ENCODE measurements at places on chromosomes 2 and 18.
A peak's percentile ranks its signal among the peaks of the same experiment; 100 is the strongest.

DNA sequence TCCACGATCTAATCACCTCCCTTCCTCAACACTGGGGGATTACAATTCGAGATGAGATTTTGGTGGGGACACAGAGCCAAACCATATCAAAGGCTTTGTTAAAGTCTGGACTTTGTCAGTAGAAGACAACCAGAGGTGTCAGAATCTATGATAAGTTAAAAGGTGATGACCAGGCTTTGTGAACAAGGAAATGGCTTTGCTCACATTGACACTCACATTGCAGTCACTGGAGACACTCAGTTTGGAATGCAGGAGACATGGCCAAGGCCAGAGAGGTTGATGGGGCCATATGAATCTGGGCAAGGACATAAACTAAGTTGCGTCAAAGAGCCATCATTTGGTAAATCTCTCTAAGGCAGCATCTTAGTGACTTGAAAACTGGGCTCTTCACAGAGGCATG lies 678.2 kb upstream of the FSHR start:
- DNase-seq = no peak

- DNase-seq = no peak
Observed at GRCh38 chr2:229089776-229090175, 181.3 kb downstream of the PID1 start.

- DNase-seq = no peak
Observed at GRCh38 chr2:162579986-162580385, 236.1 kb downstream of the GCA start.

DNA sequence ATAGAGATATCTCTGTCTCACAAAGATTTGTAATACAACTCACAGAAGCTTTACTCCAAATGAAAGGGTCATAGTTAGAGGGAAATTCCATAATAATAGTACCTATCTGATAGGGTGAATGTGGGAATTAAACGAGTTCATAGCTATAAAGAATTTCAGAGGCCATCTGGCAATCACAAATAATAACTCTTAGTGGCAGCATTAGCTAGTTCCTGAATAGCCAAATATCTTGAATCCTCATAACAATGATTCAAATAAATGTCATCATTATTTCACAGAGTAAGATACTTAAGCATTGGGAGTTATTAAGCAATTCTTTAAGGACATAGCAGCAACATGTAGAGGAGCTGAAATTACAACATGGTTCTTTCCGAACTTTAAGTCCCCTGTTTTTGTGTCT lies 1265.0 kb upstream of the PIK3C3 start:
- no peak for DNase-seq

DNA sequence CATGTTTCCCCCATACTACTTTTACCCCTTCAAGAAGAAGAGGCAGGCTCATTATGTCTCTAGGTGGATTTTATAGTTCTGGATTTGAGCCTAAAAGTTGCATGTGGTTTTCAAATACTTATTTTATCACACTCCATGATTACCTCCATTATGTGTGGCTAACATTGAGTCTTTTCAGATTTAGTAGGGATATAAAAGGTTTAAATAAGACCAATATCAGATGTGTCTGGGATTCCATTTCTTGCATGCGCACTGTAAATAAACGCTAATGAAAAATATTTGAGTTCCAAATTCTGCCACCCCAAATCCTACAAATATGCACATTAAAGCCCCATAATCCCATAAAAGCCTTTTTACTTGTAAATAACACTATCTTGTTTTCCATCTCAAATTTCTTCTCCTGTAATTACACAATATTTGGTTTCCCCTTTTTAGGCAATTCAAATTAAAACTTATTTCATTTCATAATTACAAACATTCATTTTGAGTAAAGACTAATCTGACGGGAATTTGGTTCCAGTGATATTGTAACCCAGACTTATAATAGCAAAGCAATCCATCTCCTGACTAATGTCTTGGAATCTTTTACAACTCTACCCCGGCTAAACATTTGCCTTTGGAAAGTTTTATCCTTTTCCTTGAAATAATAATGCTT lies 600.0 kb downstream of the SLC4A3 start:
- no peak for DNase-seq

DNA sequence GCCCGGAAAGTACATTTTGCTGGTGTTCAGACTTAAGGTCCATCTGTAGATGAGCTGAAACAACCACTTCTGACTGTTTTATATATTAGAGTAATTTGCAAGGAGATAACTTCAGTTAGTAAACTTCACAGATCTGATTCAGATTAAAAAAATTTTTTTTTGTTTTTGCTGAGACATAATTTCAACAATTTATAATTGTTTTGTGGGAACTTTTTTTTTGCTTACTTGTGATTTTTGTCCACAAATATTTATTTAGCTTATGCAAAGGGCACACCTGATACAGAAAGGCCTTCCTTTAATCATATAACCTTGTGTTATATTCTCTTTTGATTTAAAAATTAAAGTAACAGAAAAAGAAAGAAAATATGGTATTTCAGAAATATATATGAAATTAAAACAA lies 9.6 kb upstream of the SCN9A start:
- DNase-seq = no peak

DNA sequence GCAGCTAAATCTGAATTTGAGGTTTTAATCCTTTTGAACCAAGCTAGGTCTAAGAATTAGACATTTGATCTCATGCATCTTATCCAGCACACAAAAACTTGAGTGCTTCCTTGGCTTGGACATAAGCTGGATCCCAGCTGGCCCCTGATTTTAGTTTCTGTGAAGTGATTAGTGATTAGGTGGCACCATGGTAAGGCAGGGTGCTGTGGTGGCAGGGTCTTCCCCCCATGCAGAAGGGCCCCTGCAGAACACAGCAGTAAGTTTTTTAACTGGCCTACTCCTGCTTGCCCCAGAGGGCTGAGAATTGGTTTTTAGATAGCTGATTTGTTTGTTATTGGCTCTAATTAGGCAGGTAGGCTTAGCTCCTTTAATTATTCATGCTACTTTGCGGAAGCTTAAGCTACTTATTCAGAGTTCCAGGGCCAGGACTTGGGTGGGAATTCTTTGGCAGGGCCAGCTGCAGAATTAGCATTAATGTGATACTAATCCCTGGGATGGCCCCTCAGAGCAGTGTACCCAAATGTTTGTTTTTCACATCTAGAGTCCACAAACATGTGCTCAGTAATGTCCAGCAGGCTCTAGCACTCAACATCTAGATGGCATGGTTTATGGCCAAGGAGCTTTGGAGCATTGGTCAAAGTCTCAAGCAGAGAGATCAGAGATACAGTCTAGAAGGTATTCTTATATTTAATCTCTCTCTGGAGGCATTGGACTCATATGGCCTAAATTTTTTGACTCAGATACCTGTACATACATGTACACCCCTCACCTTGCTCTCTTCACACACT lies 99.6 kb downstream of the FMNL2 start:
- DNase-seq = no peak

DNA sequence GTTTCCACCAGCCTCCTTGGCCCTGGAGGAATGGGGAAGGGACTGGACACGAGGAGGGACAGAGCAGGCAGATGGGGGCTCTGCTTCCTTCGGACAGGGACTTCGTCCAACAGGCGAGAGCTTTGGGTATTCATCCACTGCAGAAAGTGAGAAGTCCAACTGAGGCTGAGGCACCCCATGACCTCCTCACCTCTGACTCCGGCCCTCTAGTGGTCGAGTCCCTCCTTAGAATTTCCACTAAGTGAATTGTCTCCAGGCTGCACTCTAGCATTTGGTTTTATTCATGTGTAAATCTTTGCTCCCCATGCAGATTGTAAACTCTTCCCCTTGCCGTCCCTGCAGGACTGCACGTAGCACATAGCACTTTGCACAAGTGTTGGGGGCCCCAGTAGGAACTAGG lies 75.6 kb downstream of the TMEM247 start:
- peak; percentile 29 for DNase-seq

DNA sequence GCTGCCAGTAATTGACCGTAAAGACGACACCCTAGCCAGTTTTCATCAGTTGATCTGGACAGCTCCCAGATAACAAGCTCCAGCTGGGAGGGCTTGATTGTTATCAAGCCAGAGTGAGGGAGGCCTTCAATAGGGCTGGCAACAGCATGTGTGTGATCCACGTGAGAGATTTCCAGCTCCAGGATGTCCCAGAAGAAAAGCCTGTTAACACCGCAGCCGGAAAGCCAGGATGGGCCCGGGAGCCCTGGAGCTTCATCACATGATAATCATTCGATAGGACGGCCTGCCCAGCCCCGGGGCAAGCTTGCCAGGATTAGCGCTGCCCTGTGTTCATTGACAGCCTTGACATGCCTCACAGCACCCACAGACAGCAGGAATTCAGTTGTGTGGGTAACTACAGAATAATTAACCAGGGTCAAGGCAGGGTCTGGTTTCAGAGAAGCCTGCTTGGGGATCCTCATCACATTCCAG lies 182.5 kb downstream of the C1D start:
- no peak for DNase-seq

- DNase-seq = no peak
Observed at GRCh38 chr2:17122887-17123501, 395.2 kb downstream of the RAD51AP2 start.

DNA sequence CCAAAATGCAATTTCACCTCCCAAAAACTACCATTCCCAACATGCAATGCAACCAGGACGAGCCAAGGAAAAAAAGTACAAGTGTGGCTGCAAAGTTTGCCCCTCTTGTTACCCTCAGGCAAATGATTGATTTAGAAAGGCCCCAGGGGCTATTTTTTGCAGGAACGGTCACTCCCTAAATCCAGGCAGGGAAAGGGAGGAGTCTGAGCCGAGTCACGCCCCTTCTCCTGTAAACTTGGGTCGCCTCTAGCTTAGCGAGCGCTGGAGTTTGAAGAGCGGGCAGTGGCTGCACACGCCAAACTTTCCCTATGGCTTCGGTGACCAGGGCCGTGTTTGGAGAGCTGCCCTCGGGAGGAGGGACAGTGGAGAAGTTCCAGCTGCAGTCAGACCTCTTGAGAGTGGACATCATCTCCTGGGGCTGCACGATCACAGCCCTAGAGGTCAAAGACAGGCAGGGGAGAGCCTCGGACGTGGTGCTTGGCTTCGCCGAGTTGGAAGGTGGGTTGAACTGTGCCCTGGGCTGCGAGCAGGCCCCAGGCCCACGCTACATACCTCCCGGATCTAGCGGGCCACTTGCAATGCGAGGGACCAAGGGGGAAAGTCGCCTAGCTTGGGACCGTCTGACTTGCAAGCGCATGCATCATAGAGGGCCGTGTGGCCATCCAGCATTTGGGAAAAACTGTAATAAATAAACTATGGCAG lies at the start of gene GALM:
Gene GALM (plus strand): TSS at position 261 of the 702 bp plus-strand sequence. CDS start 48 bp downstream, at position 309.
- peak; percentile 67 for DNase-seq

DNA sequence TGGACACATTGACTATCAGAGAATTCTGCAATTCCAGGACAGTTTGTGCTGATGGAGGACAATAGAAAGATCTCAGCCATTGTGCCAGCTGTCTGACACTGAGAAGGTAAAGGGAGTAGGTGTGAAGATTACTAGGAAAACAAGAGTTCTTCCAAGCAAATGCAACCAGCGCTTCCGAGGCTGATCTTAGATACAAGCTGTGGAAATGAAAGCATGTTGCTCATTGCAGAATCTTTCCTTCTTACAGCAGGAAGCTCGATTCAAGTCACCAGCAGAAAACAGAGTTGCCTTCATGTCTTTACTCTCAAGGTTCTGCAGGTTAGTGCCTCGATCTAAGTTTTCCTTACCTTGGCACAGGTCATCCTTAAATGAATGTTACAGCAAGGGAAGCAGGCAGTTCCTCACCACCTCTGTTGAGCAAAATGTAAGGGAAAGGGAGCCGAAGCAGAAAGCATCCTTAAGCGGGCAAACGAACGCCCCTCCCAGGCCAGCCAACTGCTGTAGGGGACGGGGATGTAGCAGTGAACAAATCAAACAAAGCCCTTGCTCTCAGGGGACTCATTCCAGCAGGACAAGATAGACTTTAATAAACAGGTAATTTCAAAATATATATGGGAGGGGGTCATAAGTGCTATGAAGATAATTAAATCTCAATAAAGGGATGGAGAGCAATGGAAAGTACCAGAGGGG lies 54.3 kb downstream of the MARCHF4 start:
- DNase-seq = no peak

DNA sequence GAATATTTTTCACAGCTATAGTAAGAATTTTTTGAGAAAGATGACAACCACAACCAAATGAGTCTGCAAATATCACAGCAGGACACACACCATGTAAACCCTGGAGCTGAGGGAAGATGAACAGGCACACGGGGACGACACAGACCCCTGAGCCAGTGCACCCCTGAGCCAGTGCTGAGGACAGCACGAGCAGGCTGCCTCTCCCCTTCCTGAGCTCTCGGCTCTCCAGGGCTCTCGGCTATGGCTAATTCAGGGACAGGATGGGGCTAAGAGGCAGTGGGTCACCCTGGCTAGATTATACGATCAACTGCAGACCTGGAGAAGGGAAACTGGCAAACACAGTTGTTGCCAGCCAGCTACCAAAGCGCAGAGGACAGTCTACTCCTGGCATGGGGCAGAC lies 41.4 kb downstream of the TGFBRAP1 start:
- no peak for DNase-seq

DNA sequence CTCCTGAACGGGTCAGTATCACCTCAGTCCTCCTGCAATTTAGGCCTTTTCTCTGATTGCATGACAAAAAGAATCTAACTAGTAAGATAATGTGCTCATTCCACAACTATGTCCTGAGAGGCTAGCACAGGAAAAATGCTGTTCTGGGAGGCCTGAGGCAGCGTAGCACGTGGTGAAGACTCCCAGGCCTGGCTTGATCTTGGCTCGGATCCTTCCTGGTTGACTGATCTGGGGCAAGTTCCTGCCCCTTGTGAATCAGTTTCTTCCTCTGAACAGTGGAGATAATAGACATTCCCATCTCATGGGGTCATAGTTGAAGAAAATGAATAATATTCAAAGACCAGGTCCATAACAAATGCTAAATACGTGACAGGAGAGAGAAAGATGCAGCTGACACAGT lies 12.3 kb downstream of the FBLN7 start:
- no peak for DNase-seq

DNA sequence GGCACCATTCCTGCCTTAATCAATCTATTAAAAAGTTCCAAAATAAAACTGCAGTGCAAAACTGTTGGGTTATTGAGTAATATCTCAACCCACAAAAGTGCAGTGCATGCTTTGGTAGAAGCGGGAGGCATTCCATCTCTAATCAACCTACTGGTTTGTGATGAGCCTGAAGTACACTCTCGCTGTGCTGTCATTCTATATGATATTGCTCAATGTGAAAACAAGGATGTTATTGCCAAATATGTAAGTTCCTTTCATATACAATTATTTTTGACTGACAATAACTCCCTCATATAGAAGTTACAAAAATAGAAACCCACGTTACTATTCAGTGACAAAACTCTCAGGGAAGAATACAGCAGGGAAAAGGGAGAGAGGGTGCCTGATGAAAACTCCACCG lies 43.0 kb downstream of the OSGEPL1 start:
- no peak for DNase-seq

GRCh38 chr2:8489751-8490150 lies 192.1 kb upstream of the ID2 start:
- DNase-seq = no peak

DNA sequence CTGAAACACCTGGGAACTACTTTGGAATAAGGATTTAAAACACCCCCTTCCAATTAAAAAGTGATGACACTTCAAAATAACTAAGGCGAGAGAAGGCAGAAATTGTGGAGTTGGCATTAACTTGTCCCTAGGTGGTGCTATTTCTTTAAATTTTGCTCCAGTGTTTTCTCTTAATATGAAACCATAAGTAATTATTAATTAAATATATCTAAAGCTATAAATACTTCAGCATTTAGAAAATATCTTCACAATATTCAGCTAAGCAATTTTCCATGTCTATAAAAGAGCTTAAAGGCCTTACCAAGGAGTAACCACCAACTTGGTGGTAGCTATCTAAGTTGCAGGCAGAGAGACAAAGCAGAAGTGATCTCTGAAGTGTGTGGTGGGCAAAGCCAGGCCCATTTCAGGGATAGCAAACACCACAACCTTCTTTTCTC lies 186.8 kb upstream of the PGAP1 start:
- peak; percentile 47 for DNase-seq
